ENCODE measurements at places on chromosomes 2 and 18.

DNA sequence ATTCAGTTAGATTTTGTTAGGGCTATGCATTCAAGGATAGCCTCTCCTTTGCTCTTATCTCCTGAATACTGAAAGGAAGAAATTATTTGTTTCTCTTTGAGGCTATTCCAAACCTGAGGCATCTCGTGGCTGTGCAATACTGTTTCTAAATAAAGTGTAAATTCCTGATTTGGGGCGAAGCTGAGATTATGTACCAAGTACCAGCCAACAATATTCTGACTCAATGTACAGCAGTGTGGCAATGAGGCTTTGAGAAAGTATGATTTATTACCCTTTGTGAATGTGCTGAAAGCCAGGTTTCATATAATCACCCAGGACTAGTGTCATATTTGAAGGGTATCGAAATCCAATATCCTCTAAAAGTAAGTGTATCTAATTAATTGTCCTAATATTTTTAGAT lies 113.5 kb downstream of the MEIS1 start:
- no peak for DNase-seq

DNA sequence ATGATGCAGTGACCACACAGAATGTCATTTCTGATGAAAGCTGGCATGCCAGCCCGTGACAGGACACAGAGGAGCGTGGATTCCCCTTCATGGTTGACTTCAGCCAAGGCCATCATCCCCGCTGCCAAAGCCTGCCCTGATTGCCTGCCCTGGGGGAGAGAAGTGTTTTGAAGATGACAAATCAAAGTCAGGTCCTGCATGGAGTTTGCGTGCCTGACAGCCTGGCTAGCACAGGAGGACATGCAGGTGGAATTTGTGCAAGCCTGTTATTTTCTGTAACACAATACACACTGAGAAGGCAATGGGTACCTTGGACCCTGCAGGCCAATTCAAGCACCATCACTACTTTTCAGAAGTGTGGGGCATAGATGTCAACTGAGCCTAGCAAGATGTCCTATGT lies 5.4 kb upstream of the IL1R2 start:
- DNase-seq, result no peak

GRCh38 chr2:162401871-162402270 lies 57.9 kb downstream of the GCA start:
- DNase-seq, result no peak

- DNase-seq, result no peak
Observed at GRCh38 chr2:19122220-19122619, 236.2 kb downstream of the OSR1 start.

GRCh38 chr2:168593713-168594112 lies 137.6 kb downstream of the CERS6 start:
- no peak for DNase-seq

GRCh38 chr2:187003611-187004010 lies 154.6 kb upstream of the ZSWIM2 start:
- DNase-seq, result no peak

DNA sequence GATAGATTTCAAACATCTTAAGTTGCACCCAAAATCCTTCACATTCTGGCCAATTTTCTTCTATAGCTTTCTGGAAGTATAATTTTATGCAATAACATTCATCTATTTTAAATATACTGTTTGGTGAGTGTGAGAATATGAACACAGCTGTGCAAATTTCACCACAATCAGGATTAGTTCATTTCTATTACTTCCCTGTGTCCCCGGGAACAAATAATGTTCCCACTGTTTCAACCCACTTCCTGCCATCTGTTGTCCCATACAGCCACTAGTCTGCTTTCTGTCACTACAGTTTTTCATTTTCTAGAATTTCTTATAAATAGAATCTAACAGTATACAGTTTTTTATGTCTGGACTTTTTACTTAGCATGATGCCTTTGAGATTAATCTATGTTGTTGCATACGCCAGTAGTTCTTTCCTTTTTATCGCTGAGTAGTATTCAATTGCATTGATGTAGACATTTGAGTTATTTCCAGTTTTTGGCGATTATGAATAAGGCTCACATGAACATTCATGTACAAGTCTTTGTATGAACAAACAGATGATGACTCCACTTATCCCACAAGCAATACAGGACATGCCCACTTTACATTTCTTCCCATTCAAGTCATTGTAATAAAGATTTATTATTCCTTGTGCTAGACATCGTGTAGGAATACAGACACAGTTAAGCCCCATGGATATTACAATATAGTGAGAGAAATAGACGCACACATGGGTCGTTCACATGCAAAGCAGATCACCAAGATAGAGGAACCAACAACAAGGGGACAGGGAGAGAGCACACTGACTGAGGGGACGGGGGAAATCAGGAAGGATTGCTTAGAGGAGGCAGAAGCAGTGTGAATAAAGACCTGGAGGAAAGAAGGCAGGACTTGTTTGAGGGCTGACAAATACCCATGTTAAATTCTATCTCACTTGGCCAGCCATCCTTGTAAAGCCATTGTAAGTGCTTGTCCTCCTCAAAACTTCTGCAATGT lies 72.9 kb upstream of the PAX8 start:
- no peak for DNase-seq

DNA sequence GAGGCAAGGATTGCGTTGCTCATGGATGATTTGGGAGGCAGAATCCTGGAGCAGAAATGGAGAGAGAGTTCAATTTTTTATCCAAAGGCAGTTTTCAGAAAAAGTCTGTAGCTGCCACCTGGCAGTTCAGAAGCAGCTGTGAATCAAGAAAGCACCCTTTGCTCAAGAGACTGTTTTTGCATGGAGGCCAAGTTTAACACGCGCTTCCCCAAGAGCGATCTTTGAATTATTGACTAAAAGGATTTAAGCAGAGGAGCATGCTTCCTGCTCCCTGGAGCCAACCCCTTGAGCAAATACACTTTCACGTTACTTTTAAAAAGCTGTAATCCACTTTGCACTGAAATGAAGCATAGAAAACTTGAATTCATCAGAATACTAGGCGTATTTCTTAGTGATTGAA lies 252.4 kb downstream of the RNF144A start:
- no peak for DNase-seq

GRCh38 chr2:223056701-223057418 lies 4.9 kb downstream of the KCNE4 start:
- DNase-seq, result no peak
